ENCODE measurements at places on chromosomes 1 and 21.

DNA sequence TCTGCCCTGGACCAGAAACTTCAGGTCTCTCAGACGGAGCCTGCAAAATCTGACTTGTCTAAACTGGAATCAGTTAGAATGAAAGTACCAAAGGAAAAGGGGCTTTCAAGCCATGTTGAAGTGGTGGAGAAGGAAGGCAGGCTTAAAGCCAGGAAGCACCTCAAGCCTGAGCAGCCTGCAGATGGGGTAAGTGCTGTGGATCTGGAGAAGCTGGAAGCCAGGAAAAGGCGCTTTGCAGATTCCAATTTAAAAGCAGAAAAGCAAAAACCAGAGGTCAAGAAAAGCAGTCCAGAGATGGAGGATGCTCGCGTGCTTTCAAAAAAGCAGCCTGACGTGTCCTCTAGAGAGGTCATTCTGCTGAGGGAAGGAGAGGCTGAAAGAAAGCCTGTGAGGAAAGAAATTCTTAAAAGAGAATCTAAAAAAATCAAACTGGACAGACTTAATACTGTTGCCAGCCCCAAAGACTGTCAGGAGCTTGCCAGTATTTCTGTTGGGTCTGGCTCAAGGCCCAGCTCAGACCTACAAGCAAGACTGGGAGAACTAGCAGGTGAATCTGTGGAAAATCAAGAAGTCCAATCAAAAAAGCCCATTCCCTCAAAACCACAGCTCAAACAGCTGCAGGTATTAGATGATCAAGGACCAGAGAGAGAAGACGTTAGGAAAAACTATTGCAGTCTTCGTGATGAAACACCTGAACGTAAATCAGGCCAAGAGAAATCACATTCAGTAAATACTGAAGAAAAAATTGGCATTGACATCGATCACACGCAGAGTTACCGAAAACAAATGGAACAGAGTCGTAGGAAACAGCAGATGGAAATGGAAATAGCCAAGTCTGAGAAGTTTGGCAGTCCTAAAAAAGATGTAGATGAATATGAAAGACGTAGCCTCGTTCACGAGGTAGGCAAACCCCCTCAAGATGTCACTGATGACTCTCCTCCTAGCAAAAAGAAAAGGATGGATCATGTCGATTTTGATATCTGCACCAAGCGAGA is 46.6 kb downstream of the ZBTB17 start:
- DNase-seq = no peak

DNA sequence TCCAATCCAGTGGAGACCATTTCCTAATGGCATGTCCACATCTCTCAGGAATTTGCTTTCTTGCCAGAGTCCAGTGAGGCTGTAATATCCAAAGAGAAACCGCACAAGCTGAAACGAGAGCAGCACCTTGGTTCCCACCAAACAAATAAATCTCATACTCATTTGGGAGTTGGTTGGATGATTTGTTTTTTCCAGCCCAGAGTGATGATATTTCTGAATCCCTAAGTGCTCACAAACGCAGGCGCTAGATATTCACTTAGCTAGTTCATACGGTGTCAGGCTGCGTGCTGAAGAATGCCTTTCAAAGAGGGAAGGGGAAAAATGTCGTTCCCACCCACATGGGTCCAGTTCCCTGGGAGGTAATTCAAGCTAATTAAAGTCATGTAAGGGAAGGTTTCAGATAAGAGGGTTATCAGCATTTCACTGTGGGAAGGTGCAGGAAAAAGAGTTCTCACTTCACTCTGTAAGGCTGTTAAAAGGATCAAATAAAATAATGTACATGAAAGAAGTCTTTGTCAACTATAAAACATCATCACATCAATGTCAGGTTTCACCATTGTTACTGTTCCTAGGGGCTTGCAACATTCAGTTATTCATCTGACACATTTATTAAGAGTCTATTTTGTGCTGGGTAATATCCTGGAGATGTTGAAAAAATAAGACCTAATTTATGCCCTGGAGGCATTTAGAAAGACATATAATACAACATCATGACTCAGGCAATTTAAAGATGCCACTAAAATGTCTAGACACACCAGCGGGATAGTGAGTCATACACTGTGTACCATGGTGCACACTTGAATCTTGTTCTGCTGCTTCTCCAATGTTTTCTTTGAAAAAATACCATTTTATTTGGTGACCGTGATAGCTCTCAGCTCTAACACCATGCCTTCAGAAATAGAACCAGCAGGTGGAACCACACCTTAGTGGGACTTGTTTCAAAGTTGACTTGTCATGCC is 19.3 kb downstream of the DPT start:
- DNase-seq = peak; percentile 26

DNA sequence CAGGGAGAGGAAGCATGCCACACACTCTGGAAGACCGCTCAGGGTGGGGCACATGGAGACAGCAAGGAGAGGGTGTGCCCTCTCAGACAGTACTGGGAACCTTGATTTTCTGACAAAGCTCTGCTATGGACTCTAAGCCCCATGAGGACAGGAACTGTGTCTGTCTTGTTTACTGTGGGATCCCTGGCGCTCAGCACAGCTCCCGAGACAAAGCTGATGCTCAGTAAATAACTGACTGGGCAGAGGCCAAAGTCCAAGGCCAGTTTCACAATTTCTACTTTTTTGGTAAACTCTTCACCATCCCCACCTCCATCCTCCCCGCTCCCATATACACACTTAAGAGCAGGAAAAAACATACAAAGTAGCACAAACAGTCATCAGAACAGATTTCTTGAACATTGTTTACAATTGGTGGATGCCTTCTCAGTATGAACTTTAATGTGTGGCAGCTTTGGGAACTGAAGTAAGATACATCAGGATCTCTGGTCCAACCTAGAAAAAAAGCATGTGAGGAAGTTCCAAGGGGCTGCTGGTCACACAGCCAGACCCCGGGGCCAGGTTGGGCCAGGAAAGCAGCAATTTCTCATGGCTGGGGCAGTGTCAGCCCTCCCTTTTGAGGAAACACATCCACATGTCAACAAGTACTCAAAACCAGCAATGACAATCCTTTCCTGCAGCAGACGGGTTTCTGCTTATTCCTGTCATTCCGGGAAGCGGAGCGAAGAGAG is 5.6 kb upstream of the AHCYL1 start:
- DNase-seq = no peak

GRCh38 chr1:77412820-77413530 is 131.2 kb downstream of the AK5 start:
- no peak for DNase-seq

GRCh38 chr1:26450908-26451307 is 18.8 kb downstream of the DHDDS start:
- no peak for DNase-seq

- DNase-seq = no peak
Measured at GRCh38 chr1:227541129-227541528, 22.2 kb upstream of the ZNF678 start.

GRCh38 chr1:177913762-177914540 is 55.9 kb downstream of the SEC16B start:
- DNase-seq = peak; percentile 49

- no peak for DNase-seq
Measured at GRCh38 chr21:25734654-25734903, 125 bp downstream of the ATP5PF start.

- no peak for DNase-seq
Measured at GRCh38 chr21:27021046-27021445, 54.2 kb upstream of the ADAMTS5 start.

GRCh38 chr1:206557636-206558473 is 50.5 kb downstream of the RASSF5 start:
- DNase-seq = no peak

GRCh38 chr1:43444836-43445235 is 8.9 kb downstream of the HYI start:
- DNase-seq = no peak

Data from Calu3 (cell line).